ENCODE measurements at places on chromosomes 13 and 19. TPM values are rescaled to one million over a fixed set of nuclear protein-coding genes. Genes with fewer than 3 reads are reported as not detected.

DNA sequence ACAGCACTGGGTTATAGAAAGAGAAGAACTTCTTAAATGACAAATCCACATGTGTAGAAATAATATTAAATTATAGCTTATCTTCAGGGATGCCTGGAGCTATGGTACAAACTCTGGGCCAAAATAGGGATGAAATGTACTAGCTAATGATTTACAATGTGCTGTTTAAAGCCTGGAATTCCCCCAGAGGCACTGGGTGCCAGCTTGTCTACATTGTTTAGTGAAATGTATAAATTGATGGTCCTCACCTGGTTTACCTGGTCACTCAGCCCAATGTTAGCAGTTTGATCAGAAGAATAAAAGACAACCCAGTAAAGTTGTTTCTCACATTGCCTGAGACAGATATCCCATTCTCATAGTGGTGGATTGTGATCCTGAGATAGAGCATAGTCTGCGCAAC lies 597.2 kb downstream of the DIAPH3 start:
- H3K27me3 ChIP-seq, result no peaks in the 10 kb centered on the region
- H3K27ac ChIP-seq, result no peak overlapping the region
- no peaks in the 10 kb centered on the region for H3K4me1 ChIP-seq
- no peaks in the 10 kb centered on the region for H3K36me3 ChIP-seq
- no peak for DNase-seq
- no peak overlapping the region for H3K4me3 ChIP-seq

- peaks cover 46% of the 10 kb centered on the region for H3K4me1 ChIP-seq
- no peaks in the 10 kb centered on the region for H3K27me3 ChIP-seq
- H3K27ac ChIP-seq, result peak overlapping the region; percentile 42
- peaks cover 76% of the 10 kb centered on the region for H3K36me3 ChIP-seq
These were observed 77.6 kb downstream of the KDM4B start for GRCh38 chr19:5046339-5047039.

GRCh38 chr13:67642657-67643056 lies 412.5 kb upstream of the PCDH9 start:
- DNase-seq, result no peak
- no peaks in the 10 kb centered on the region for H3K27me3 ChIP-seq
- no peaks in the 10 kb centered on the region for H3K4me1 ChIP-seq
- H3K36me3 ChIP-seq, result no peaks in the 10 kb centered on the region
- no peak overlapping the region for H3K27ac ChIP-seq
- H3K4me3 ChIP-seq, result no peak overlapping the region

GRCh38 chr13:60351326-60351725 lies 45.7 kb upstream of the TDRD3 start:
- H3K27ac ChIP-seq, result no peak overlapping the region
- H3K36me3 ChIP-seq, result no peaks in the 10 kb centered on the region
- no peaks in the 10 kb centered on the region for H3K27me3 ChIP-seq
- DNase-seq, result peak; percentile 14

GRCh38 chr19:15031675-15032074 lies 17.6 kb upstream of the CASP14 start:
- no peaks in the 10 kb centered on the region for H3K36me3 ChIP-seq
- H3K27me3 ChIP-seq, result peaks cover 6% of the 10 kb centered on the region
- no peaks in the 10 kb centered on the region for H3K4me1 ChIP-seq
- no peak overlapping the region for H3K27ac ChIP-seq

DNA sequence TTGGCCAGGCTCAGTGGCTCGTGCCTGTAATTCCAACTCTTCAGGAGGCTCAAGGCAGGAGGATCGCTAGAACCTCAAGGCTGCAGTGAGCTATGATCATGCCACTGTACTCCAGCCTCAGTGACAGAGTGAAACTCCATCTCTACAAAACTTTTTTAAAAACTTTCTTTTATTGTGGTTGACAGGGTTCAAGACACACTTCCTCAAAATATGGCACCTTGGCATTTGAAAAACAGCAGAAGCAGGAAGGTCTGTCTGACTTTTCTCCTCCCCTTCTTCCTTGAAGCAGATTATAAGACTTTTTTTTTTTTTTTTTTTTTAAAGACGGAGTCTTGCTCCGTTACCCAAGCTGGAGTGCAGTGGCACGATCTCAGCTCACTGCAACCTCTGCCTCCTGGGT lies 100.3 kb downstream of the TM9SF2 start:
- no peak overlapping the region for H3K27ac ChIP-seq
- DNase-seq, result no peak
- peaks cover 10% of the 10 kb centered on the region for H3K4me1 ChIP-seq
- no peak overlapping the region for H3K4me3 ChIP-seq
- no peaks in the 10 kb centered on the region for H3K27me3 ChIP-seq

- no peak overlapping the region for H3K27ac ChIP-seq
- DNase-seq, result no peak
- no peaks in the 10 kb centered on the region for H3K36me3 ChIP-seq
- no peak overlapping the region for H3K4me3 ChIP-seq
- H3K27me3 ChIP-seq, result no peaks in the 10 kb centered on the region
These were observed 859.9 kb upstream of the SLC10A2 start for GRCh38 chr13:103926118-103926517.

GRCh38 chr19:57776764-57777296 lies 7.4 kb downstream of the ZNF586 start:
- peaks cover 10% of the 10 kb centered on the region for H3K4me1 ChIP-seq
- no peaks in the 10 kb centered on the region for H3K27me3 ChIP-seq
- H3K36me3 ChIP-seq, result peaks cover 99% of the 10 kb centered on the region
- no peak overlapping the region for H3K27ac ChIP-seq
- no peak overlapping the region for H3K4me3 ChIP-seq
- DNase-seq, result no peak

- no peaks in the 10 kb centered on the region for H3K27me3 ChIP-seq
- no peak for DNase-seq
- no peaks in the 10 kb centered on the region for H3K36me3 ChIP-seq
- H3K4me1 ChIP-seq, result no peaks in the 10 kb centered on the region
These were observed 37.3 kb downstream of the ITGBL1 start for GRCh38 chr13:101489643-101490405.

- no peak for DNase-seq
- no peaks in the 10 kb centered on the region for H3K36me3 ChIP-seq
- H3K4me1 ChIP-seq, result no peaks in the 10 kb centered on the region
- no peaks in the 10 kb centered on the region for H3K27me3 ChIP-seq
- H3K27ac ChIP-seq, result no peak overlapping the region
These were observed 58.4 kb upstream of the USPL1 start for GRCh38 chr13:30559274-30559673.

DNA sequence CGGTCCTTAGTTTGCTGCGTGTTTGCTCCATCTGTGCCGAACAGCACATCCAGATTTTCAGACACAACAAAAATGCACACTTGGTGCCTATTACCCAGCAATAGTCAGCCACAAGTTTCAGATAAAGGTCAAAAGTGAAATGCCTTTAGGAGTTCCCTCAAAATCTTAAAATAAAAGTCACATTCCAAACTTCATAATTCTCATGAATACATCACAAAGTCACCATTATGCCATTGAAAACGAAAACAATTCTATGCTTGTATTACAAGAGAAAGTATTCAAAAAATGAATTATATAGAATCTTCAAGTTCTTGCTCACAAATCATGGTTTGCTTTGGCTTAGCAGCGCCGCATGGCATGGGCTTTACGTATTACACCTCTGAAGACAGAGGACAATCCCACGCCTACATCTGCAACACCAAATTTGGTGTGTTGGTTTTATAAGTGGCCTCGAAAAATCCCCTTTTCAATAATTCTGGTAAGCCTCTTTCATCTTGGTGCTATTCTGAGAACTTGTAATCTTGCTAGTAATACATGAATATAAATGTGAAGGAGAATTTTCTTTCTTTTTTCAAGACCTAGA lies 26.6 kb downstream of the COL4A1 start:
- no peaks in the 10 kb centered on the region for H3K27me3 ChIP-seq
- H3K4me3 ChIP-seq, result no peak overlapping the region
- H3K4me1 ChIP-seq, result peaks cover 64% of the 10 kb centered on the region
- peak overlapping the region; percentile 33 for H3K27ac ChIP-seq
- no peaks in the 10 kb centered on the region for H3K36me3 ChIP-seq

- peaks cover 12% of the 10 kb centered on the region for H3K4me1 ChIP-seq
- H3K27me3 ChIP-seq, result no peaks in the 10 kb centered on the region
- no peaks in the 10 kb centered on the region for H3K36me3 ChIP-seq
- no peak overlapping the region for H3K4me3 ChIP-seq
These were observed 7.0 kb upstream of the PVR start for GRCh38 chr19:44636439-44637389.

- H3K27me3 ChIP-seq, result no peaks in the 10 kb centered on the region
- no peak overlapping the region for H3K4me3 ChIP-seq
- no peaks in the 10 kb centered on the region for H3K4me1 ChIP-seq
- no peaks in the 10 kb centered on the region for H3K36me3 ChIP-seq
- no peak for DNase-seq
These were observed 1314.9 kb downstream of the PCDH9 start for GRCh38 chr13:65915195-65915594.

- DNase-seq, result no peak
- no peaks in the 10 kb centered on the region for H3K27me3 ChIP-seq
- H3K27ac ChIP-seq, result no peak overlapping the region
- no peak overlapping the region for H3K4me3 ChIP-seq
- no peaks in the 10 kb centered on the region for H3K36me3 ChIP-seq
These were observed 53.3 kb upstream of the SLITRK1 start for GRCh38 chr13:83935566-83935965.

GRCh38 chr13:60108589-60108988 lies 55.1 kb downstream of the DIAPH3 start:
- no peak overlapping the region for H3K27ac ChIP-seq
- no peak for DNase-seq
- H3K27me3 ChIP-seq, result no peaks in the 10 kb centered on the region
- H3K4me3 ChIP-seq, result no peak overlapping the region

GRCh38 chr19:18251587-18252369 lies 22.5 kb downstream of the IQCN start:
- no peaks in the 10 kb centered on the region for H3K36me3 ChIP-seq
- H3K4me3 ChIP-seq, result no peak overlapping the region
- peaks cover 20% of the 10 kb centered on the region for H3K4me1 ChIP-seq
- H3K27ac ChIP-seq, result no peak overlapping the region
- peak; percentile 86 for DNase-seq

SIGLEC8 gene
- total RNA-seq, result not detected

FAM124A gene
- 2.4 TPM for total RNA-seq

ZNF729 gene
- not detected for total RNA-seq

C19orf85 gene
- total RNA-seq, result not detected

CGB5 gene
- total RNA-seq, result not detected

SPRED3 gene
- not detected for total RNA-seq

KLK4 gene
- not detected for total RNA-seq

EDNRB gene
- 72.1 TPM for total RNA-seq
